Pancreas (tissue), 10 donors: ENCODE measurements at places on chromosomes 1 and 21.

DNA sequence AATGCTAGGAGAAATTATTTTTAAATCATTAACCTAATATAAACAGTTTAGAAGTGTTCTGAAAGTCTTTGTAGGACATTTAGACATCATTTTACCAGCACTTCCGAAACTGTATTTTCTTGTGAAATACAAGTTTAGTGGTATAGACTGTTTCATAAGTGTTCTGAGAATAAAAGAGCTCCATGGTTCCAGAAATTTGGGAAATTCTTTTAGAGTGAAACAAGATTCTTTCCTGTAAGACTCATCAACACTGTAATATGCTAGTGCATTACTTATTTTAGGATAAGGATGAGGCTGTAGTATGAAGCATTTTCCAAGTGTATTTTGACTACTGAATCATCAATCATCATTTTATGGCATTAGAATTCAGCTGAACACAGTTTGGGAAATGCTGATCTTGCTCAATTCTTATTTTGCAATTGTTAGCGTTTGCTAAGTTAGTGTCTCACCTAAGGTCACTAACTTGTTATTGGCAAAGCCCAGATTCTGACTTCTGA lies 73.4 kb downstream of the CEP350 start:
- no peak overlapping the region for H3K27ac ChIP-seq
- H3K4me3 ChIP-seq, result no peak overlapping the region
- H3K4me1 ChIP-seq, result no peaks in the 10 kb centered on the region
- H3K36me3 ChIP-seq, result no peaks in the 10 kb centered on the region

DNA sequence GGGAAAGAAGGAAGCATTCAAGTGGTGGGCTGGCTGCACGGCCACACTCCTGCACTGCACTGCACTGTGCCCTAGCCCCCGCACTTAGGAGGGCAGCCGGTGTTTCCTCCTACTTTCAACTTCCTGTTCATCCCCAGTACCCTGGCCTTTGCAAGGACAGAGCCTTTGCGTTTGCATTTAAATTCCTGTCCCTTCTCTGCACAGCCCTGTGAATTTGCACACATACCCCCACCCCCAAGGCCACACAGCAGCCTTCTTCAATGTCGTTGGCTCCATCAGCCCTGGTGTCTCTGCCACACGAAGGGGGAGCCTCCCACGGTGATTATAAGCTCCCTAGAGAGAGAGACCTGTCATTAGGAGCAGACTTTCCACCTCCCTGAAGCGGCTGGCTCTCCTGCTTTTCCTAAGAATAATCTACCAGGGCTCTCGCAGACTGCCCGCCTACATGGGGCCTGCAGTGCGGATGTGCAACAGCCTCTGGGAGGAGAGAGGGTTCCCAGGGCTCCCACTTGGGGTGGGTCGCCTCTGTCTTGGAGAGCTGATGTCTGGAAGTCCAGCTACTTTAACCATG lies 13.2 kb upstream of the SLC45A3 start:
- H3K4me1 ChIP-seq, result no peaks in the 10 kb centered on the region
- no peak for DNase-seq
- no peak overlapping the region for H3K27ac ChIP-seq
- no peak overlapping the region for H3K4me3 ChIP-seq
- H3K27me3 ChIP-seq, result no peaks in the 10 kb centered on the region
- no peaks in the 10 kb centered on the region for H3K36me3 ChIP-seq

GRCh38 chr1:10874351-10874750 lies 77.9 kb upstream of the CASZ1 start:
- no peak for DNase-seq
- no peak overlapping the region for H3K27ac ChIP-seq
- H3K4me3 ChIP-seq, result no peak overlapping the region
- no peaks in the 10 kb centered on the region for H3K36me3 ChIP-seq
- H3K4me1 ChIP-seq, result no peaks in the 10 kb centered on the region

DNA sequence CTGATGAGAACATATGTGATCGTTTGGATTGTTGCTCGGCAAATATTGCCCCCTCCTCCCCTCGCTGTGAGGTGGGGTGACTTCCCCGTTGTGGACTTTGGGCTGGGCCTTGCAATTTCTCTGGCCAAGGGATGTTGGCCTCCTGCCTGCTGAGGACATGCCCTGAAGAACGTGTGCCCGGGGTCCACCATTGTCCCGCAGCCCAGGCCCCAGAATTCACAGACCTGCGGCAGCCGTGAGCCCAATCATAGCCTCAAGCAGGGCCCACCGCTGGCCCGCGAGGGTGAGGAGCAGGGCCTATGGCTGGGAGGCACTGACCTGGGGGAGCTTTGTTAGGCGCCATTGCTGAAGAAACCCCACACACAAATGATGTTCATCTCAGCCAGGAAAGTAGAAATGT lies 58.3 kb upstream of the ACTRT2 start:
- no peak overlapping the region for H3K4me3 ChIP-seq
- H3K27ac ChIP-seq, result no peak overlapping the region
- no peaks in the 10 kb centered on the region for H3K27me3 ChIP-seq

DNA sequence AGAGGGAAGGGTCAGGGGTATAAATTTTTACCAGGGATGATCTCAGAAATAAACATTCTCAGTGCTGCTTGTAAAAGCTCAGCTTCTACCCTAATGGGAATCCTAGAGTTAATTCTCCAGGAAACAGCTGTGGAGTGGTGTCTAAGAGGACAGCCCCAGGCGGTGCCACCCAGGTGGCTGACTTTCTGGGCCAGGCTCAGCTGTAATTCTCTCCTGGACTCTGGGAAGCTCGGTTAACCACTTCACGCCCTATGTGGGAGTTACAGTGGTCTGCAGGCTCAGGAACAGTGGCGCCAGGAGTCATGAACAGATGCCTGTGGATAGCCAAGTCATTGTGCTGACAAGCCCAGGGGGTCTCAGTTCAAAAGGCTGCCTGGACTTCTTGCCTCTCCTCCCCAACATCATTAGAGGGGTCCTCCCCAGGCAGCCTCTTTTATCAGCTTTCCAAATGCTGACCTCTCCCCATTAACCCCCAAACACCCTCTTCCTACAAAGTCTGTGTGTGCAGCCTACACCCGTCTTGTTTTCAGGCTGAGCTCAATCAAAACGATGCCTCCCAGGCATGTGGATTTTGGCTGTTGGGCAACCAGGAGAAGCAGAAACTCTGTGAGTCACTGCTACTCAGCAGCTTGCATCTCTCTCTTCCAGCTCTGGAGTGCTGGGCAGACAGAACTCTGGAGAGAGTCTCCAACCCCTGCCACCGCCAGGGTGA lies 1.2 kb downstream of the HHIPL2 start:
- no peaks in the 10 kb centered on the region for H3K4me1 ChIP-seq
- no peaks in the 10 kb centered on the region for H3K36me3 ChIP-seq
- H3K4me3 ChIP-seq, result no peak overlapping the region
- no peaks in the 10 kb centered on the region for H3K27me3 ChIP-seq
- H3K27ac ChIP-seq, result no peak overlapping the region
- no peak for DNase-seq

- H3K27me3 ChIP-seq, result no peaks in the 10 kb centered on the region
- no peaks in the 10 kb centered on the region for H3K36me3 ChIP-seq
- no peak for DNase-seq
- no peak overlapping the region for H3K27ac ChIP-seq
Observed at GRCh38 chr1:228960705-228961104, 225.4 kb downstream of the RHOU start.

- H3K27ac ChIP-seq, result no peak overlapping the region
- no peaks in the 10 kb centered on the region for H3K36me3 ChIP-seq
Observed at GRCh38 chr1:59290193-59290949, 6.5 kb upstream of the FGGY start.

GRCh38 chr1:3055051-3055450 lies 14.0 kb upstream of the PRDM16 start:
- no peaks in the 10 kb centered on the region for H3K4me1 ChIP-seq
- no peaks in the 10 kb centered on the region for H3K36me3 ChIP-seq
- no peak overlapping the region for H3K4me3 ChIP-seq
- no peak overlapping the region for H3K27ac ChIP-seq
- no peaks in the 10 kb centered on the region for H3K27me3 ChIP-seq

GRCh38 chr1:156097499-156098178 lies 15.4 kb upstream of the MEX3A start:
- DNase-seq, result no peak
- H3K27ac ChIP-seq, result no peak overlapping the region
- no peaks in the 10 kb centered on the region for H3K36me3 ChIP-seq
- H3K27me3 ChIP-seq, result no peaks in the 10 kb centered on the region
- peaks cover 3% of the 10 kb centered on the region for H3K4me1 ChIP-seq
- no peak overlapping the region for H3K4me3 ChIP-seq

DNA sequence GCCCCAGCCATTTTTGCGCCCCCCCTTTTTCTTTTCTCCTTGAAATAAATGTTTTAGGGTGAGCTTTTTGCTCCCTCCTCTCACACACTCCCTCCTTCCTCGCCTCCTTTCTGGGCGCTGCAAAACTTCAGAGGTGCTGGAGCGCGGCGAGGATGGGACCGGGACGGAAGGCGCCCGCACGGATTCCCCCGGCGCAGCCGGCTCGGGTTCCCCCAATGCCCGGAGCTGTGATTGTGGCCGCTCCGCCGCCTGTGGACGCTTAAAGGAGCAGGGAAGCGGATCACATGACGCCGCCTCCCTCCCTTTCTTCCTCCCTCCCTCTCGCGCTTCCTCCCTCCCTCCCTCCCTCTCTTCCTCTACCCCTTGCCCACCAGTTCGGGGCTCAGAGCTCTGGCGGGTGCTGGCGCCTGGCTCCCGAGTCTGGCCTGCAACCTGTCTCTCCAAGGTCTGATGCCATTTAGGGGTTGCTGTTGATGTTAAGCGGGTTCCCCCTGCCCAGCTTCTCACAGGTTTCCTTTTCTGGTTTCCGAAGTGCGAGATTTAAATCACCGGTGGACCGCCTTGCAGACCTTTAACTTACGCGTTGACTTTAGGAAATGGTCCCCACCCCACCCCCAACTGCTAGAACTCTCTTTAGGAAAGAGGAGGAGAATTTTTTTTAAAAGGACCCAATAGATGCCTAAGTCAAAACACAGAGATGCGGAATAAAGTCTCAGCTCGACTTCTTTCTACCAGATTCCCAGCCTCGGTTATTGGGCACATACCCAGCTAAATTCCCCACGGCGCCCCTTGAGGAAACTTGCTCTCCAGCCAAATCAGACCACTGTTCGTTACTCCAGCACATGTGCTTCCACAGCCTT lies at the start of gene WLS:
TSS of gene WLS (minus strand) at position 235 of the 860 bp plus-strand sequence. CDS start at position 11, 224 bp downstream.
- H3K36me3 ChIP-seq, result no peaks in the 10 kb centered on the region
- peak within 1 kb of the TSS; percentile 90 for H3K27ac ChIP-seq
- H3K27me3 ChIP-seq, result no peaks in the 10 kb centered on the region
- peaks cover 23% of the 10 kb centered on the region for H3K4me1 ChIP-seq

GRCh38 chr1:197027359-197027758 lies 39.7 kb downstream of the F13B start:
- no peak for DNase-seq
- H3K4me1 ChIP-seq, result no peaks in the 10 kb centered on the region
- no peak overlapping the region for H3K27ac ChIP-seq
- no peaks in the 10 kb centered on the region for H3K27me3 ChIP-seq
- H3K4me3 ChIP-seq, result no peak overlapping the region
- no peaks in the 10 kb centered on the region for H3K36me3 ChIP-seq

DNA sequence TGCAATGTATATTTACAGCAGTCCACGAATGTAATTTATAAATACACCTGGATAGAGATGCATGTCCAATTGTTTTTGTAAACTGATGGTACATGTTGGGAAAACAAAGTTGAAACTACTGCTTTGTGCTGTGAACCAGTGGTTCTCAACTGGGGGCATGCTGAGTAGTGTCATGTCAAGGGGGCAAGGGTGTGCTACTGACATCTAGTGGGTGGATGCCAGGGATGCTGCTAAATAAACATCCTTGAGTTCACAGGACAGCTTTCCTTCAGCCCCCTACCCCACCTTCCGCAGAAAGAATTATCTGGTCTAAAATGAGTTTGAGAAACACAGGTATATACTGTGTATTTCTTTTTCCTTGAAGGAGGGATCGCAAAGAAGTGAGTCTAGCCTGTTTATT lies 95.9 kb downstream of the RASAL2 start:
- no peak overlapping the region for H3K4me3 ChIP-seq
- H3K27me3 ChIP-seq, result no peaks in the 10 kb centered on the region
- no peak for DNase-seq
- H3K36me3 ChIP-seq, result no peaks in the 10 kb centered on the region
- H3K27ac ChIP-seq, result no peak overlapping the region

DNA sequence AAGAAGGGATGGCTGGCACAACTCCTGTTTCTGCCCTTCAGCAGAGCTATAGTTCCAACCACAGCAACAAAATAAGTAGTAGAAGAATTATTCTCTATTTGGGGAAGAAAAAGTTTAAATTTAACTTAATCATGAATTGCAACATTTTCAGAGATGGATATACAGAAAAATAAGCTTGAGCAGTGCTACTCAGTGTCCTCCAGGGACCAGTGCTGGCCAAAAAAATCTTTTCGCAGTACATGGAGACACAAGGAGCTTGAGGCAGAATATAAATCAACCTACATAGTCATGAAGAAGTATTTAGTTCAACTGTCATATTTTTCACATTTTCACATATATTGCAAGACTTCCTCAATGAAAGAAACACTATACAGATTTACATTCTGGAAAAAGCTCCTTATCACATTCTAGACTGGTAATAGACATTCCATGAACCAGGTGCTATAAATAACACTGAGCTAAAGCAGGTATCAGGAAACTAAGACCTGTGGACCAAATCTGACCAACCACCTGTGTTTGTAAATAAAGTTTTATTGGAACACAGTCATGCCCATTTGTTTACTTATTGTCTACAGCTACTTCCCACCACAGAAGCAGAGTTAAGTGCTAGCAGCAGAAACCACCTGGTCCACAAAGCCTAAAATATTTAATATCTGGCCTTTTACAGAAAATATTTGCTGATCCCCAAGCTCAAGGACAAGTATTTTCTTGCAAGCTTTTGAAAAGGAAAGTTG lies 101.9 kb downstream of the RGS21 start:
- DNase-seq, result no peak
- no peaks in the 10 kb centered on the region for H3K4me1 ChIP-seq
- H3K4me3 ChIP-seq, result no peak overlapping the region
- no peaks in the 10 kb centered on the region for H3K27me3 ChIP-seq
- H3K36me3 ChIP-seq, result no peaks in the 10 kb centered on the region
- no peak overlapping the region for H3K27ac ChIP-seq

DNA sequence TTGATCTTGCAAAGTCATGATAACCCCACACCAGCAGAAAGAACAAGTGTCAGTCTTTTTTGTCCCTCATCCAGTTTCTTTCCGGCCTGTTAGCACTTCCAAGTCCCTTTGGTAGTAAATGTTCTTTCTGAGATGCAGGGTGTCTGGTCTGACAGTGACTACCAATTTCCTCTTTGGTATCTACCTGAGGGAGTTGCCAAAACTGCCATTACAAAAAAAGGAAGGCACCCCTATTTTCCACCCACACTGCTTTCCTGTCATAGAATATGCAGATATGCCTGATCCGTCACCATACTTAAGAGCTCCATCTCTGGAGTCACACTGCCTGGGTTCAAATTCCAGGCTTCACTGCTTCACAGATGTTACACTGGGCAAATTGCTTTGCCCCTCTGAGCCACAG lies 72.4 kb downstream of the ZNF281 start:
- no peaks in the 10 kb centered on the region for H3K4me1 ChIP-seq
- H3K27ac ChIP-seq, result no peak overlapping the region
- no peak for DNase-seq
- H3K36me3 ChIP-seq, result no peaks in the 10 kb centered on the region
- H3K27me3 ChIP-seq, result no peaks in the 10 kb centered on the region
- H3K4me3 ChIP-seq, result no peak overlapping the region

GRCh38 chr1:24216276-24217074 lies 29.4 kb upstream of the IFNLR1 start:
- no peaks in the 10 kb centered on the region for H3K27me3 ChIP-seq
- H3K4me1 ChIP-seq, result no peaks in the 10 kb centered on the region
- no peak overlapping the region for H3K27ac ChIP-seq
- H3K36me3 ChIP-seq, result no peaks in the 10 kb centered on the region
- peak; percentile 51 for DNase-seq
- H3K4me3 ChIP-seq, result no peak overlapping the region

- H3K4me1 ChIP-seq, result no peaks in the 10 kb centered on the region
- H3K36me3 ChIP-seq, result no peaks in the 10 kb centered on the region
- H3K27me3 ChIP-seq, result no peaks in the 10 kb centered on the region
- no peak overlapping the region for H3K27ac ChIP-seq
- H3K4me3 ChIP-seq, result no peak overlapping the region
- DNase-seq, result no peak
Observed at GRCh38 chr1:31675161-31675560, 28.7 kb downstream of the COL16A1 start.
